Naive thymus-derived CD4-positive, alpha-beta T cell (primary cell): ENCODE measurements at places on chromosomes 3 and 15. TPM values are rescaled to one million over a fixed set of nuclear protein-coding genes. Genes with fewer than 3 reads are reported as not detected.

Gene HEXA
- 100 TPM for total RNA-seq

Gene ANKRD63
- total RNA-seq = 0.27 TPM

Gene TXNRD3
- total RNA-seq = 0.46 and 0.69 TPM in 2 replicates

Gene ZNF80
- total RNA-seq = 0.65 TPM

Gene CCR9
- 0.61 TPM for total RNA-seq

Gene CAMK1
- total RNA-seq = 2.1 TPM

Gene TIPIN
- 23.3 and 28.2 TPM in 2 replicates for total RNA-seq

Gene MUC4
- total RNA-seq = 0.07 TPM

Gene GASK1A
- 0.24 TPM for total RNA-seq

Gene ACTC1
- total RNA-seq = not detected

Gene PCSK6
- 0.87 TPM for total RNA-seq

Gene DPPA4
- total RNA-seq = not detected in 2 replicates

Gene MAP2K5
- total RNA-seq = 35.7 TPM

Gene PFKFB4
- total RNA-seq = 59.9 and 64.2 TPM in 2 replicates

Gene PLIN1
- 1.3 TPM for total RNA-seq

Gene MESP2
- not detected in 2 replicates for total RNA-seq

Gene PCNP
- 160 and 163 TPM in 2 replicates for total RNA-seq

Gene FES
- total RNA-seq = 4.0 TPM
